ENCODE measurements at places on chromosomes 7 and 10.

DNA sequence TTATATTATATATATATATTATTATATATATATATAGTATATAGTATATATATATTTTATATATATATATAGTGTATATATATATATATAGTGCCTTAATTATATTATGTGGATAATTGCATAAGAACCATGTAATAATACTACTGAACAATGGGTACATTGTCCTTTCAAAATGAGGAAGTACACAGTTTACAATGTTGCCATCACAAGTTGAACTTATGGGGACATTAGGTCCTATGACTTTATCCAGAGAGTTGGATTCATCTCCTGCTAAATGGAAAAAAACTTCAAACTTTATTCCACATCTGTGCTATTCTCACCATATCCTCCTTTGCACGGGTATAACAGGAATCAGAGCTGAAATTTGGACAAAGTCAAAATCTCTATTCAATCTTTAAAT lies 105.0 kb upstream of the AGR3 start:
- no peak overlapping the region for H3K4me3 ChIP-seq
- no peaks in the 10 kb centered on the region for H3K36me3 ChIP-seq
- no peak overlapping the region for H3K27ac ChIP-seq
- no peaks in the 10 kb centered on the region for H3K27me3 ChIP-seq

GRCh38 chr10:67695555-67695954 lies 440 bp downstream of the CTNNA3 start:
- H3K27ac ChIP-seq = peak overlapping the region; percentile 44
- no peak for DNase-seq
- H3K4me3 ChIP-seq = peak overlapping the region; percentile 63
- H3K4me1 ChIP-seq = no peaks in the 10 kb centered on the region

GRCh38 chr10:11678074-11678793 lies 63.9 kb upstream of the ECHDC3 start:
- no peaks in the 10 kb centered on the region for H3K27me3 ChIP-seq
- H3K27ac ChIP-seq = no peak overlapping the region
- no peak for DNase-seq

DNA sequence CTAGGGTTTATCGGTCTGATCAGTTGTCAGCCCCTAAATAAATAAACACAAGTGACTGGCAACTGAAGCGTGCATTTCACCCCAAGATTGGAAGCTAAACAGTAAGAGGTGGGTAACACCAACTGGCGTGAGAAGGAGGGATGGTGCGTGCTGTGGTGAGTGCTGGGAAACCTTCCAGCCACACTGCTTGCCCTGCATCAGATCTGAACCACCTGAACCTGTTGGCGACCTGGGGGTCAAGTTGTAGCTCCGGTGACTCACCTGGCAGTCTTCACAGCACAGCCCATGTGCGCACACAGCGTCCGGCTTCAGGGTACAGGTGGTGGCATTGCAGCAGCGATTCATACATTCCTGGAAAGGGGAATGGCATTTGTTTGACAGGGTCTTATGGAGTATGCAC lies 170.1 kb downstream of the FANK1 start:
- no peak for DNase-seq
- H3K27ac ChIP-seq = no peak overlapping the region
- H3K4me1 ChIP-seq = peaks cover 38% of the 10 kb centered on the region
- H3K4me3 ChIP-seq = no peak overlapping the region
- H3K27me3 ChIP-seq = no peaks in the 10 kb centered on the region
- H3K36me3 ChIP-seq = no peaks in the 10 kb centered on the region

DNA sequence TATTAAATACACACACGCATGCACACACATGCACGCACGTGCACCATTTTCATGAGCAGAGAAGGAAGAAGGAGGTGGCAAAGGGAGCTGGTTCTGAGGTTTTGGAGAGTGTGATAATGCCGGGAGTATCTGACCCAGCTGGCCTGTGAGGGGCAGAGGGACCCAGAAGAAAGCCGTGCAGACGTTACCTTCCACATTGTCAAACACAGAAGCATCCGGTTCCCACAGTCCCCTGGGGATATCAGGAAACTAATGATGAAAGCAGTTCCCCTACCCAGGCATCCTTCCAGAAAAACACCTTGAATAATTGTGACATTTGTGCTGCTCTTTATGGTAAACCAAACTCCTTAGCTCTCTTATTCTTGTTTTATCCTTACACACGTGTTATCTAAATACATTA lies 85.7 kb upstream of the FAM180A start:
- no peak for DNase-seq
- H3K36me3 ChIP-seq = no peaks in the 10 kb centered on the region
- H3K27me3 ChIP-seq = no peaks in the 10 kb centered on the region
- no peaks in the 10 kb centered on the region for H3K4me1 ChIP-seq
- no peak overlapping the region for H3K27ac ChIP-seq
- no peak overlapping the region for H3K4me3 ChIP-seq

Data from thoracic aorta (tissue), 2 donors.